ENCODE measurements at places on chromosomes 13 and 19. TPM values are rescaled to one million over a fixed set of nuclear protein-coding genes. Genes with fewer than 3 reads are reported as not detected.

GRCh38 chr13:34076943-34077703, 259.2 kb downstream of the RFC3 start:
- peak; percentile 34 for DNase-seq

DNA sequence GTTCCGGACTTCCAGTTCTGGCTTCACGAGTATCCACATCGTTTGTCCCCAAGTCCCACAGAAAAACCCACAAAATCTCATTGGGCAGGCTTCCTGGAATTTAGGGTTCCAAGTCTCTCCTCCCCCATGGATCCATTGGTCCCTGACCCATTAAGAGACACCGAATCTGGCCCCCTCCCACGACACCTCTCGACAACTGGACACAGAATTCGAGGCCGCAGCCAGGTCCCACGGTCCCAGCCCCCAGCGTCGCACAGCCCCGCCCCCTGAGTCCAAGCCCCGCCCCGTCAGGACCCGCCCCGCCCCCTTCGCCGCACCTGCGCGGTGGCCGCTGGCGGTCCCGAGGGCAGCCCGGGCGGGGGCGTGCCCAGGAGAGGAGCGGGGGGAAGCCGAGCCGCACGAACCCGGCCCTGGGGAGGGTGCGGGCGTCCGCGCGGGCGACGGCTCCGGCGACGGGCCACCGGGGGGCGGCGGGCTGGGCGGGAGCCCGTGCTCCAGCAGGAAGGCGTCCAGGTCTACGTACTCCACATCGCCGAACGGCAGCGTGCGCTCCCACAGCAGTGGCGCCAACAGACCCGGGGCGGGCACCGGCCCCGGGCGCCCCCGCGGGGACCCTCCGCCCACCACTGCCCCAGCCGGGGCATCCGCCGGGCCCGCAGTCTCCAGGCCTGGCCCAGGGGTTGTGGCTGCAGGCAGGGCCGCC, 1.8 kb downstream of the DBP start:
- DNase-seq: no peak

GRCh38 chr19:29201855-29202254, 11.1 kb downstream of the UQCRFS1 start:
- DNase-seq: no peak

DNA sequence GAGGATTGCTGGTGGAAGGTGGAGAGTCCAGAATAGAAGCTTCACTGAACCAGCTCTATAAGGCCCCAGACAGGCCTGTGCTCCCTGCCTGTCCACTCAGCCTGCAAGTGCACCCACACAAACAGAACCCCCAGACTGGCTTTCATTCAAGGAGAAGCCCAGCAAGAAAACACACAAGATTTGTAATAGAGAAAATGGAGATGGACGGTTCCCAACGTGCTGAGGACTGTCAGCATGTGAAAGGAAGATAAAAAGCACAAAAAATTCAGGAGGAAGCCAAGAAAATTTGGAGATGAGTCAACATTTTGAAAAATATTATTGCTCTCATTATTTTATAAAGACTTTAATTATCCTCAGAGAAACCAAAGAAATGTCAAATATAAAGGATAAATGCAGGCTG, 218.2 kb upstream of the SLC10A2 start:
- DNase-seq: no peak

DNA sequence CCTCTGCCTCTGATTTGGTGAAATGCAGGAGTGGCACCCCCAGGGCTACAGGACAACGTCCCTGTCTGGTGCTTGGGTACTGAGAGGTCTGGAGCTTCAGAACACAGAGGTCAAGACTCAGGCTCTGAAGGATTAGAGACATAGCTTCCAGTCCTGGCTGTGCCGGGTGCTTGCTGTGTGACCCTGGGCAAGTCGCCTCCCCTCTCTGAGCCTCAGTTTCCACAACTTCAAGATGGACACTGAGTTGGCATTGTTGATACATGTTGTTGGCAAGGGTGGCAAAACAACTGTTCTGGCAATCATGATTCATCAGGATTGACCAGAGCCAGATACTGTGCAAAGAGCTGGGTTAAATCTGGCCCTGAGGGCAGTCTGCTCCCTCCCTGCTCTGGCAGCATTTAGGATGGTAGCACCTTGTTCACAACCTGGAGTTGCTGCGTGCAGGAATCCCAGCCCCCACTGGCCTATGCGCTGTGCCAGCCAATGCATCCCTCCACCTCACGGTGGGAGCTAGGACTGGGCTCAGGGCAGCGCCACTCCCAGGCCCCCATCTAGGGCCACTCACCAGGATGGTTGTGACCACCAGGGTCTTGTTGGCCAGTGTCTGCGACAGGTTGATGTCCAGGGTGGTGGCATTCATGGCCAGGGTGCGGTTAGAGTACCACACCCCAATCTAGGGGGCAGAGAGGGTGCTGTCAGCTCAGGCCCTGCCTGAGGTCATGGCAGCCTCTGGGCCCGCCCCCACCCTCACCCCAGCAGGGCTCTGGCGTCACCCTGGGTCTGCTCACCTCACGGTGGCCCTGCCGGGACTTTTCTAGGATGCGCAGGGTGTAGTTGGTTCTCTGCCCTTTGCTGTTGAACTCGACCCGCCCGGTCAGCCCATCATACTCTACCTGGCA, 16.7 kb downstream of the GRIK5 start:
- no peak for DNase-seq

DNA sequence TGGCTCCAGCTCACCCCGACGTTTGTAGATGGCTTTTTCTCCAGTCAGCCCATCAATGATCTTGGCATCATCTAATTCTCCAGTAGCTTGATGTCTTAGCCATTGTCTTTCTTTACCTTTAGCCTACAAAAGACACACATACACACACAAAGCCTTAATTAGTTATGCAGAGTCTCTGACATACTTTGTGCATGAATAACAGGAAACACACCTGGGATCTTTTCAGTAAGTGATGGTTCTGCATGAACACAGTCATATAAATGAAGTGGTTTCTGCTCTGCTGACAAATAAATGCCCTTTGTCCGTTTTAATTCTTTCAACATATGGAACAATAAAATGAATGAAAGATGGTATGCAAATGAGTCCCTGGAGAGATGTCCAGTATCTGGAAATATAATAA, 133.3 kb downstream of the RGCC start:
- peak; percentile 98 for DNase-seq

Gene SLC5A5
- total RNA-seq: not detected

GRCh38 chr13:102651892-102652291, 43.0 kb downstream of the METTL21C start:
- DNase-seq: peak; percentile 46

- DNase-seq: no peak
Observed at GRCh38 chr13:107817647-107818287, 397.6 kb downstream of the LIG4 start.

- DNase-seq: no peak
Observed at GRCh38 chr19:45777395-45777961, 4.8 kb downstream of the DMPK start.

DNA sequence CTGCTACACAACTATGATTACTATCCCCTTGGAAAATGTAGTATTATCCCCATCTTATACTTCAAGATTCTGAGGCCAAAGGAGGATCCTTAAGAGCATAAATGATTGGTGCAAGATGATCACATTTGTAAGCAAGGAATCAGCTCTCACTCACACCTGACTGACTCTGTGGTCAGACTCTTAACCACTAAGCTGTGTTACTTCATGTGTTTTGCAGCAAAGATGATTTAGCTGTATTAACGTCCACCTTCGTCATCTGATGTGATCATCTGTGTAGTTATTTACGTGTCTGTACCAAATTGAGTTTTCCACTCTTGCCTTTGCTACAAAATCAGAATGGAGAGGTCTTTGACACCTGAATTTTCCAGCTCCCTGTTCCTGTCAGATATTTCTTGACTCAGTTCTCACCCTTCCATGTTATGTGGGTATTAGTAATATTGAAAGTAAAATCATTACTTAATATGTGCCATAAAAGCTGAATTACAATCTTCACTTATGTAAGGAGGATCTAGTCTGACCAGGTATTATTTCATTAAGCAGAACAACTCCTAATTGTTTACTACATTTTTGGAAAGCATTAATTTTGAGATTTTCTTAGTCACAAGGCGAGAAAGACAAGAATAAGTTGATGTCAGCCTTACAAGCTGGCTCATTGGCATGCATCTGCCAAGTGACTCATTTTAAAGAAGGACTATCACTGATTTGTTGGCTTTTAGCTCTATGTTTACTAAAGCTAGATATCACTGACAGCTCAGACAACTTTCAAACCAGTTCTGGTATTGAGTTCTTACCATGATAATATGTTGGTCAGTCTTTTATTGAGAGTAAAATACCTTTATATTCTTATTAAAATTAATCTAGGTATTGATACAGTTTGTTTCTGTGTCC, 1279.8 kb upstream of the PCDH9 start:
- no peak for DNase-seq

DNA sequence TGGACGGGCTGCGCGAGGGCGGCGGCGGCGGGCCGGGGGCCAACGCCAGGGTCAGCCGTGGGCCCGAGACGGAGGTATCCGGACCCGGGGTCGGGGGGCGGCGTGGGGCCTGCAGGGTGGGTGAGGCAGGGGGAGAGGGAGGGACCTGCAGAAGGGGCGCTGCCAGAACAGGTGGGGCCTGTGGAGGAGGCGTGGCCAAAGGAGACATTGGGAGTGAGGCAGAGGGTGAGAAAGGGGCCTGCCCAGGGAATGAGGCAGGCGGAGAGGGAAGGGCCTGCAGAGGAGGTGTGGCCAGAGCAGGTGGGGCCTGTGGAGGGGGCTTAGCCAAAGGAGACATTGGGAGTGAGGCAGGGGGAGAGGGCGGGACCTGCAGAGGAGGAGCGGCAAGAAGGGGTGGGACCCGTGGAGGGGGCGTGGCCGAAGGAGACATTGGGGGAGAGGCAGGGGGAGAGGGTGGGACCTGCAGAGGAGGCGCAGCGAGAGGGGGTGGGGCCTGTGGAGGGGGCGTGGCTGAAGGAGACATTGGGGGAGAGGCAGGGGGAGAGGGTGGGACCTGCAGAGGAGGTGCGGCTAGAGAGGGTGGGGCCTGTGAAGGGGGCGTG, 4.2 kb downstream of the PRR36 start:
- DNase-seq: no peak

GRCh38 chr19:23285948-23286347, 35.8 kb upstream of the ZNF724 start:
- no peak for DNase-seq

- DNase-seq: no peak
Observed at GRCh38 chr19:3046698-3047495, 15.4 kb downstream of the TLE5 start.

DNA sequence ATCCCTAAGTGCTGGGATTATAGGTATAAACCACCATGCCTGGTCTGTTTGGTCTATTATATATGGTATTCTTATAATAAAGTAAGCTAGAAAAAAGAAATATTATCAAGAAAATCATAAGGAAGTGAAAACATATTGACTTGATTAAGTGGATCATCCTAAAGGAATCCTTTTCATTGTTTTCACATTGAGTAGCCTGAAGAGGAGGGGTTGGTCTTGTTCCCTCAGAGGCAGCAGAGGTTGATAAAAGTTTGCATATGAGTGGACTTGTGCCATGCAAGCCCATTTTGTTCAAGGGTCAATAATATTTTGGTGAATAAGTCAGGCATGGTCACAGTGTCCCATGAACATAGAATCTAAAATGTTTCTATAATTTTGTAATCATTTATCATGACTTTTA, 52.7 kb downstream of the ZNF627 start:
- DNase-seq: no peak

Gene FRY
- 0.21 TPM for total RNA-seq

DNA sequence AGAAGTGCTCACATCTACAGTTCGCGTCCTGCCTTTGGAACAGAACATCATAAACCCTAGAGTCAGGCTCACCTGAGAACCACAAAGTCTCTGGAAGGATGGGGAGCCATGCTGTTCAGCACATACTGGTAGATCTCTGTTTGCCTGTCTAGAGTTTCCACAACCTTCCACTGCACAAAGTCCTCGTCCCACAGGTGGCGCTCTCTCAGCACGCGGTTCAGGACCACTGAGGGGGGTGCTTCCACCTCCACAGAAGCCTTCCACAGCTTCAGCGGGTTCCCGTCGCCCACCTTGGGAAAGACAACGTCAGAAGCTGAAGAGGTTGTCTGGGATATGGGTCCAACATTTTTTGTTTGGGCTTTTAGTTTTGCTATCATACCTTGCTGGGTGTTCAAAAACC, 93.6 kb downstream of the KL start:
- no peak for DNase-seq

DNA sequence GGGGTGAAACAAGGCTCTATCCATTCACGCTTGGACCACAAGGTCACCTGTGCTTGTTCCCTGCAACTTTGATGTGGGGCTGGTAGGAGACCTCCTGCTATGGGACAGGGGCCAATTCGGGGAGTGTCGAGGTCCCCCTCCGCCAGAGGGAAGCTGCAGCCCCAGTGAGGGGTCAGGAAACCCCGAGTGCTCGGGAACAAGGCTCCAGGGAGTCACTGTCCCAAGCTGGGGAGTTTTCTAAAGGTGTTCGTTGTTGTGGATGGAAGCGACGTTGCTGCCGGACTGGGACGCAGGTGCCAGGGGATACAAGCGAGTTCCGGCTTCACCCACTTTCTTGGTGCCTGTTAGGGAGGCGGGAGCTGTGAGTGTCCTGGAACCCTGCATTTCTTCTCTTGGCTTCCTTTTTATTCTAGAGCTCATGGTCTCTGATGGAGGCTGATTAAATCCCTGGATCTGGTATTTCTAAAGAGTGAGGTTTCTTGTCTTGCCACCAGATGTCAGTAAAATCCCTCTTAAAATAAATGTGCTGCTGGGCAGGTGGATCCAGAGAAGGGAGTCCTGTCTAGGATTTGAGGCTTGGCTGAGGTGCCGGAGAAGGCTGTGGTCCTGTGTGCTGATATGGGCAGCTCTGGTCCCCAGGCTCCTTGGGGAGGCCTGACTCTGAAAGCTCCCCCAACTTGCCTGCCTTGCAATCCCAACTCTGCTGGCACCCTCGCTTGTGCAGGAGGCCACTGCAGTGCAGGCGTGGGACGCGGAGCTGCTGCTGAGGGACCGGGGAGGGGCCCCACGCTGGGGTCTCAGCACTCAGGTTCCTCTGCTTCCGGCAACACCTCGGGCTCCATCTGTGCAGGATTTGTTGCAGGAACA, 153.9 kb downstream of the TEX29 start:
- DNase-seq: no peak

Gene OBI1
- total RNA-seq: 20.1 TPM

Gene SPRY2
- total RNA-seq: 14.1 TPM

GRCh38 chr13:110471156-110471832, 90.2 kb downstream of the RAB20 start:
- no peak for DNase-seq

GRCh38 chr19:38635483-38636399, 11.7 kb upstream of the ACTN4 start:
- no peak for DNase-seq

Gene CAMSAP3
- total RNA-seq: 7.5 TPM

DNA sequence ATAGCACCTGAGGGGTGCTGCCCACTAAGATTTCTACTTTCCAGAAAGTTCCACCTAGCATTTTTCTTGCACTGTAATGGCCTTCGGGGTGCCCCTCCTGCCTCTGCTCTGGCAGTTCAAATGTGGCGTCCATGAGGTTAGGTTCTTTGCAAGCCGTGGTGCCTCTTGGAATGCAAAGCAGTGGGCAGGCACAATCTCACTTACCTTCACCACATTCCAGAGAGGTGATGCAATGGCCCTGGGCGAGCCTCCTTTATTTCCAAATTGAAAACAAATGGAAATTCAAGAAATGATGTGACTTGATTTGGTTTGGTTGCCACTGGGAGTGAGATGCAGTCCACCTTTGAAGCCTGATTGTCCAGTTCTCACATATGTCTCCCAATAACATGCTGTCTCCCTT, 46.9 kb downstream of the FGF9 start:
- DNase-seq: peak; percentile 75

- DNase-seq: peak; percentile 35
Observed at GRCh38 chr13:43787997-43788396, 1.2 kb upstream of the ENOX1 start.

Gene NALCN
- 0.07 TPM for total RNA-seq

Gene TMEM59L
- not detected for total RNA-seq

All from foreskin keratinocyte (primary cell).